Stimulated activated CD8-positive, alpha-beta memory T cell treated with anti-CD3 and anti-CD28 coated beads, Interleukin-2, amount 100 ng/mL, for 48 hours (primary cell): ENCODE measurements at places on chromosomes 16 and 17.

DNA sequence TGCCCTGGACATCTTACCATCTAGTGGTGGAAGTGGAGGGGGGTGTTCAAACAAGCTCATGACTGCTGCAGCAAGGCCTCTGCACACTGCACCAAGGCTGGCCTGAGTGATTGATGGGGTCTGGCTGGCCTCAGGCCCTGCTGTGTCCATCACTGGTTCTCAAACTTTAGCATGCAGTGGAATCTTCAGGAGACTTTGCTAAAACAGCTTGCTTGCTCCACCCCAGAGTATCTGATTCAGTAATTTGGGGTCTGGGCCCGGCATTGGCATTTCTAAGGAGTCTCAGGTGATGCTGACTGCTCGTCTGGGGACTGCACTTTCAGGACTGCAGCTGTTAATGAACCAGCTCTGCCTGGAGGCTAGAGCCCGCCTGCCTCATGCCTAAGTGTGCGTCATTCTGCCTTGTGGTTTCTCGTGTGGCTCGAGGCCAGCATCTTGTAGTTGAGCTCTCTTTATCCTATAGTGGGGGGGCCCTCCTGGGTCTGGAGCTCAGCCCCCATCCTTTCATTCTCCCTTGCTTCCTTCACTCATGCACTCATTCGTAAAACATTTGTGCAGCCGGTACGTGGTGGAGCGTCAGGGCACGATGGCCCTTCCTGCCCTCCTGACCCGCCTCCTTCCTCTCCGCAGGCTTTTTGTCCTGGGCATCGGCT is 4.1 kb downstream of the MGAT5B start:
- peak; percentile 8 for DNase-seq

DNA sequence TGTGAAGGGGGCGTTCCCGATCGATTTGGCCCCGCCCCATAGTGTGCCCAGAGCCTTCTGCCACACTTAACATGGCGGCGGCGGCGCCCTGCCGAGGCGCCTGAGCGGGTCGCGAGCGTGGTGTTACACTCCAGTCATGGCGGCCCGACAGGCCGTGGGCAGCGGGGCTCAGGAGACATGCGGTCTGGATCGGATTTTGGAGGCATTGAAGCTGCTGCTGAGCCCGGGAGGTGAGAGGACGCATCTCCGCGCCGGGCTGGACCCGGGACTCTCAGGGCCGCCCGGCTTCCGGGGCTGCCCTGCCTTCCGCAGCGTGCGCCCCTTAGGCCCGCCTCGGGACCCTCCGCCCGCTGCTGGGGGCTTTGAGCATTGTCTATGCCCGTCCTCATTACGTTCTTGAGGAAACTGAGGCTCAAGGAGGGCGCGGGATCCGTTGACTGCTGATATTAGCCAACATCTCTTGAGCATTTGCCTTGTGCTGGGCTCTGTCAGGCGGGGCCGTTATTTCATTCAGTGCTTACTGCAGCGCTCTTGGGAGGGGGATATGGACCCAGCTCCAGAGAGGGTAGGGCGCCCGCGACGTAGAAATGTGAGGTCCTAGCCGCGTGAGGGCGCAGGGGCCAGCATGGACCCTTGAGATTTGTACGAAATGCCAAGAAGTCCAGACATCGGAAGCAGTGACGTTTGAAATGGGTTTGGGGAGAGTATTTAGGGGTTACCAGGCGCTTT is at the start of gene TANGO6:
TSS of gene TANGO6 (plus strand) at position 50 of the 729 bp plus-strand sequence. CDS start at position 137, 87 bp downstream.
- peak; percentile 90 for DNase-seq

DNA sequence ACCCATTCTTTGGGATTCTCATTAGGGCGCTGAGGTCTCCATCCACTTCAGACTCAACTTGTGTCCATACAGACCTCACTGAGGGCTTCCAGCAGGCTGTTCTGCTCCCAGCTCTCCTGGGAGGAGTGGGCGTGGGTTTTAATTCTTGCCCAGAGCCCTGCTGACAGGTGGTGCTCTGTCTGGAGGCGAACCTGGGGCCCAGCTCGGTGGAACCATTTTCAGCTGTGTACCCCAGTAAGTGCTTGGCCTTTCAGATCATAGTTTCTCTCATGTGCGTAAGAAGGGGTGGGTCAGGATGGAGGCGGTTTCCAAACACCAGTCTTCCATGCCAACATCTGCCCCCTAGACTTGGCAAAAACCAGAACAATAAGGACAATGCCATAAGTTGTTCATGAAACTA is 21.4 kb upstream of the NKD1 start:
- no peak for DNase-seq

- DNase-seq, result no peak
Observed at GRCh38 chr17:8420041-8420934, 15.4 kb upstream of the NDEL1 start.

GRCh38 chr16:23987443-23987842 is 151.7 kb downstream of the PRKCB start:
- no peak for DNase-seq

GRCh38 chr17:40358323-40359038 is 6.1 kb downstream of the GJD3 start:
- DNase-seq, result peak; percentile 82

- peak; percentile 75 for DNase-seq
Observed at GRCh38 chr17:1122533-1123392, 57.0 kb downstream of the ABR start.

- peak; percentile 64 for DNase-seq
Observed at GRCh38 chr16:728131-728889, 1.4 kb downstream of the HAGHL start.

- no peak for DNase-seq
Observed at GRCh38 chr17:39729280-39729851, 966 bp downstream of the MIEN1 start.

DNA sequence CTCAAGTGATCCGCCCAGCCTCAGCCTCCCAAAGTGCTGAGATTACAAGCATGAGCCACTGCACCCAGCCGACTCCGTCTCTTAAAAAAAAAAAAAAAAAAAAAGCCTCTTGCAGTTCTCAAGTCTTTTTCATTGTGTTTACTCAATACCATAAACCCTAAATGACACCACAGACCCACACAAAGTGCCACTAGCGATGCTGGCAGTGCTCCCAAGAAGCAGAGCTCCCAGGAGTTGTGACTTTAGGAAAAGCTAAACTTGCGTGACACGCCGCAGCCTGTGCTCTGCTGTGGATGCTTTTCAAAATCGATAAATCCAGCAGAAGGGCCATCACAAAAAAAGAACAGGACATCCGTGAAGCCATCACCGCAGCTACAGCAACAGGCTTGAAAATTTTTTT is 114.7 kb downstream of the ANKRD11 start:
- DNase-seq, result no peak

GRCh38 chr16:88440111-88440510 is 13.0 kb upstream of the ZFPM1 start:
- DNase-seq, result no peak

DNA sequence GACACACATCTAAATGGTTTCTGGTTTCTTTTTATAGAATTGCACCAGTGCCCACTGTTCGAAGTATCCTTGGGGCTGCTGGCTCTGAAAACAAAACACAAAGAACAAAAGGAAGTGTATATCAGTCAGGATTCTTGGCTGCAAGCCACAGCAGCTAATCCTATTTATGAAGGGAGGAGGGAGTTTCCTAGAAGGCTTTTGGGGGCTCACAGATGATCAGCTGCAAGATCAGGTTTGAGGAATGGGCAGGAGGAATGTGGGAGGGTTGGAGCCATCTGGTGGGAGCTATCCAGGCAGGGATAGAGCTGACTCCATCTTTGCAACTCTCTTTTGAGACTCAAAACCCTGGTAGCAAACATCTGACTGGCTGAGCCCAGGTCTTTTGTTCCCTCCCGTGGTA is 118.3 kb upstream of the EEF2KMT start:
- DNase-seq, result no peak

- DNase-seq, result no peak
Observed at GRCh38 chr16:1496464-1496863, 3.3 kb downstream of the TELO2 start.

DNA sequence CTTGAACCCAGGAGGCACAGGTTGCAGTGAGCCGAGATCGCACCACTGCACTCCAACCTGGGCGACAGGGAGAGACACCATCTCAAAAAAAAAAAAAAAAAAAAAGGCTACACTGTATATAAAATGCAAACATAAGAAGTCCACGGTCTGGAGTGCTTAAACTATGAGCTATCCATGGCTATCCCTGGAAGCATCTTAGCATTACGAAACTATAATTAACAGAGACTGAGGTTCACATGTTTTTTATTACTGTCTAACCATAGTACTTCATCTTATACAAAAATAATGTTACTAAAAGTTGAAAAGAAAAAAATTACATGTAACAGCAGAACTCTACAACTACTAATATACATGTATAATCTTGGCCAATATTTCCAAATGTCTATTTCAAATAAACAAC is 32.8 kb downstream of the HELZ start:
- DNase-seq, result no peak

- no peak for DNase-seq
Observed at GRCh38 chr17:5391678-5392077, 27.8 kb downstream of the NUP88 start.

GRCh38 chr16:85969159-85969558 is 70.2 kb downstream of the IRF8 start:
- DNase-seq, result no peak

- DNase-seq, result peak; percentile 46
Observed at GRCh38 chr17:74369221-74369620, 1.9 kb downstream of the GPR142 start.

- no peak for DNase-seq
Observed at GRCh38 chr16:6976716-6977115, 355.9 kb upstream of the RBFOX1 start.

DNA sequence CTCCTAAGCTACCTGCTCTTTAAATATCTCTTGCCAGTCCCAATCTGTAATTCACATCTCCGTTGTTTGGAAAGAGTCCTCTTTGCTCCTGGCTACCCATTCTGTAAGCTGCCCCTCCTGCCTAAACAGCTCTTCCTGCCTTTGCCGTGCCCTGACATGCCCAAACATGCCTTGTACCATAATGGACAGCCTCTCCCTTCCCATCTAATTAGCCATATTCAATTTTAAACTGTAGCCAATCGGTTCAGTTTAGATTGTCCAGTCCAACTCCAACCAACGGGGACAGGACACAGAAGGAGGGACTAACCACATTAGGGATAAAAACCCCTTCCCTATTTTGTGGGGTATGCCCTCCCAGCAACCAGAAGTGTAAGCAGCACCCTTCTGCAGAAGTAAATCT is 30.6 kb upstream of the CLEC3A start:
- DNase-seq, result no peak

DNA sequence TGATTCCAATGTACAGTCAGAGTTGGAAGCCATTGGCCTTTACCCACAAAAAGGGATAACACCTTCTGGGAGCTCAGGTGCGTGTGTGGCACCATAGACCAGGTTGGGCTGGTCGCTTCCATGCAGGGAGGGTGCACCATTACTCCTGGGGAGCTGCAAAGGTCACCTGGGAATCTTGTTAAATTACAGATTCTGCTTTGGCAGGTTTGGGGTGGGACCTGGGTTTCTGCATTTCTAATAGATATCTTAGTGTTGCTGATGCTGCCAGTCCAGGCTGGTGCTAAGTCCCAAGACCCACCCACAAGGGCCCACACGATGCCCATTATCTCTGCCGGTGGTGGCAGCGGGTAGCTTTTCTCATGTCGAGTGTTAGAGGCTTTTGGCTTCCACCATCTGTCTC is 148.3 kb upstream of the CACNG5 start:
- DNase-seq, result no peak

GRCh38 chr17:10638151-10638550 is 19.0 kb downstream of the MYH3 start:
- DNase-seq, result no peak

GRCh38 chr17:75636381-75637142 is 3.3 kb downstream of the SMIM5 start:
- no peak for DNase-seq

- peak; percentile 62 for DNase-seq
Observed at GRCh38 chr17:45316434-45317110, at the start of gene MAP3K14. Gene MAP3K14 (minus strand): TSS chr17:45317020. CDS start chr17:45290745, 26,275 bp downstream.

GRCh38 chr17:70636517-70637133 is 467.3 kb downstream of the KCNJ2 start:
- DNase-seq, result no peak

- peak; percentile 54 for DNase-seq
Observed at GRCh38 chr16:66696669-66697630, at the start of gene CMTM4. Gene CMTM4 (minus strand): TSS chr16:66696743. CDS start chr16:66696525, 218 bp downstream.

DNA sequence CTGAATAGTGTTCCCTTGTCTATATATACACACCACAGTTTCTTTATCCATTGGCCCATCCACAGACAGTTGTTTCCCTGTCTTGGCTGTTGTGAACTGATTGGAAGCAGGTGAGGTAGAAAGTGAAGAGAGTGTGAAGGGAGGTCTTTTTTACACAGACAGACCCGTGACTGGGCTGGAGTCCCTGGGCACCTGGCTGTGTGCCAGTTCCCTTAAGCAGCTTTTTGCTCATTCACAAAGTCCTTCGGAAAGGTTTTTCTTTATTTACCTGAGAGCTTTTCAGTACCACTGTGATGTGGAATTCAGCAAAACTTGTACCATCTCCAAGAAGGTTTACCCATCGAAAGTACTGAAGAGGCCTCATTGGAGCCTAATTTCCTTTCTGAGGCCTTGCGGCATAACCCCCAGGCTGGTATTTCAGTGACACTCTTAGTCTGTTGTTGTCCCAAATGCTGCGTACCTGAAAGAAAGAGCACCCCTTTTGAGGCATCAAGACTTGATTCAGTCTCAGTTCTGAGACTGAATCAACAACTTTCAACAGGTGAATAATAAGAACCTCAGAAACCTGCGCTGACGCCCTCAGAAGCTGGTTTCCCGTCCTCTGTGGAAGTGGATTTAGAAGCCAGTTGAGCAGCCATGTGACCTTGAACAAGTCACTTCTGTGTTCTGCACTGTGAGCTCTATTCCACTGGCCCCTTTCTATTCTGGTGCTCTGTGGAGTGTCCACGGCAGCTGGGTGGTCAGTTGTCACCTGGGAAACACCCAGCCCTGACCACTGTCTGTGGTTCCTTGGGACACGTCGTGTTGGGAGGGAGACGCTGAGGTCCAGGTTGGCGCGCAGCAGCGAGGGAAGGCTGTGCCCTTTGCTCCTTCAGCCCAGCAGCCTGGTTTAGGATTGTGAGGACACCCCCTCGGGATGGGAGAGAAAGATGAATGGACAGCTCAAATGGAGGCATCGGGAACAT is 53.9 kb upstream of the CRISPLD2 start:
- no peak for DNase-seq

DNA sequence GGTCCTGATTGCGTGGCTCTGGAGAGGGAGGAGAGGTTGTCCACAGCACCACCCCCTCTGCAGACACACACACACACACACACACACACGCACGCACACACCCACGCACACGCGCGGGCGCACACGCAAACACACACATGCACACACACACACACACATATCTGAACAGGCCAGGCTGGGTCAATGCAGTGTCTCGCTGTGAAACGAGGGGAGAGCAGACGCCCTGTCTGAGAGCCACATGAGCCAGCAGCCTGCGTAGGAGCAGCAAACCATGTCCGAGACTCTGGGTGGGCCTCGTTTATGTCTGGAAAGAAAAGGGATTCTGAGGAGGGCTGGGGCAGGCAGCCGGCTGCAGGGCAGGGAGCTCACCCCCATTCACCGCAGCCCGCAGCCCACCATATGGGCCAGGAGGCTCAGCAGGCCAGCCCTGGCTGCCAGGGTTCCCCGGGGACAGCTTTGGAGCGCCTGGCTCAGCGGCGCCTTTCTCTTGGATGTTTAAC is 93.3 kb upstream of the TNRC6C start:
- no peak for DNase-seq

- DNase-seq, result no peak
Observed at GRCh38 chr17:70343114-70343513, 173.8 kb downstream of the KCNJ2 start.
